Smooth muscle cell of the coronary artery (primary cell): ENCODE measurements at places on chromosomes 12 and 14. TPM values are rescaled to one million over a fixed set of nuclear protein-coding genes. Genes with fewer than 3 reads are reported as not detected.

PTPRB gene
- 3.9 and 19.1 TPM in 2 replicates for total RNA-seq

TIGAR gene
- 3.4 and 10.9 TPM in 2 replicates for total RNA-seq

AMIGO2 gene
- total RNA-seq = 0.82 and 123 TPM in 2 replicates

GEMIN2 gene
- total RNA-seq = 9.9 and 23.5 TPM in 2 replicates

CLEC4C gene
- total RNA-seq = not detected in 2 replicates
